ENCODE measurements at places on chromosomes 3 and 15.

DNA sequence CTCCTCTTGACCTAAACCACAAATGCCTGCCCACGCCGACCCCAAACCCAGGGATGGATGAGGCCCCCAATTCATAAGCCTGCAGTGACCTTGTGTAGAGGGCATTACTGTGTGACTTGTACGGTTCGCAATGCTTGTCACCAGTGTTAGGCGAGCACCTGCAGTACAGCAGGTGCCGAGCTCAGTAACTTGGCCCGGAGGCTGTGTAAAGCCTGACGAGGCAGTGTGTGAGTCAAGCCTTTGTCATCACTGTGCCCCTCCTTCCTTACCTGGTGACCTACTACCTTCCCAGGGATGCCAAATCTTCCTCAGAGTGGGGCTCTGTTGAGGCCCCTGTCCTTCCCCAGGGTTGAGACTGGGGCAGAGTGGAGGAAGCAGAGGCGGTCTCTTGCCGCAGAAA, 37.2 kb upstream of the TMEM115 start:
- no peak for DNase-seq

GRCh38 chr3:182521339-182521738, 272.0 kb upstream of the ATP11B start:
- DNase-seq = no peak

GRCh38 chr3:182957676-182958266, 22.6 kb downstream of the DCUN1D1 start:
- no peak for DNase-seq

- no peak for DNase-seq
Measured at GRCh38 chr15:71758711-71759110, 51.6 kb upstream of the NR2E3 start.

GRCh38 chr3:128780101-128780837, 54.3 kb downstream of the RAB7A start:
- DNase-seq = no peak

- no peak for DNase-seq
Measured at GRCh38 chr15:25067725-25068309, 113.0 kb downstream of the SNRPN start.

DNA sequence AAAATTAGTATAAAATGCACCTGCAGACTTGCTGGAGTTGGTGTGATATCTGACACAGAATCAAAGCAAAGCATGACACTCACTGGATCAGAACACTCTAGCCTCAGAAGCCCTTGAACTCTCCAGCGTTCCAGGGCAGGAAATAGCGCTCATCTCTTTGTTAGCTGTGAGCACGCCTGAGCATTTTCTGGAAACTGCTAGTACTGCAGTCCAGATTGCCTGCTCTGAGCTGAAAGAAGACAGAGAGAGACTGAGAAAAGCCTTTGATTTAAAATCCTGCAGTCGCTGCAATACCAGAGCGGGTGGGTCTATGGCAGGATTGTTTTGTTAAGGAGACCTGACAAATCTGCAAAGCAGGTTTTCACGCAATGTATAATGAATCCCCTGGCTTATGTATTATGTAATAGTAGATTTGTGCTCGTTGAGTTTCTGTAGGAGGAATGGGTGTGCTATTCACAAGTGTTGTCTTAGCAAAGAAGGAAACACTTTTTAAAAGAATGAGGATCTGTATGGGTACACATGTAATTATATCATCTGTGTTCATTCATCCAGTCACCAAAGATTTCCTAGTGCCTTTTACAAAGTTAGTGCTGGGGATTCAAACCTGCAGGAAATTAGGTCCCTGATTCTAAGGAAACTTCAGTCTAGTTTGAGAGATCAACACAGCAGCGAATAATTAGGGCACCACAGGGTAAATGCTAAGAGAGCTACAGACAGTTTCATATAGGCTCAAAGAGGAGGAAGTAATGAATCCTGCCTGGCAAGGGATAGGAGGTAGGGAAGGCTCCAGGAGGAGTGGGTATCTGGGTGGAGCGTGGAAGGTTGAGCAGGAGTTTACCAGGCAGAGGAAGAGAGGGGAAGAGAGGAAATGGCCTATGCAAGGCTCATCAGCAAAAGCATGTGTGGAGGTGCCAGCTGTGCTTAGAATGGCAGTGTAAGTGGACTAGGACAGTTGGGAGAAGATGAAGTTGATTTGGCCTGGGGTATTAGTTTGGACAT, 26.1 kb upstream of the MGLL start:
- no peak for DNase-seq

- no peak for DNase-seq
Measured at GRCh38 chr15:83320844-83321243, 36.4 kb upstream of the BNC1 start.

- DNase-seq = peak; percentile 8
Measured at GRCh38 chr15:98505611-98506031, 142.7 kb upstream of the IGF1R start.

DNA sequence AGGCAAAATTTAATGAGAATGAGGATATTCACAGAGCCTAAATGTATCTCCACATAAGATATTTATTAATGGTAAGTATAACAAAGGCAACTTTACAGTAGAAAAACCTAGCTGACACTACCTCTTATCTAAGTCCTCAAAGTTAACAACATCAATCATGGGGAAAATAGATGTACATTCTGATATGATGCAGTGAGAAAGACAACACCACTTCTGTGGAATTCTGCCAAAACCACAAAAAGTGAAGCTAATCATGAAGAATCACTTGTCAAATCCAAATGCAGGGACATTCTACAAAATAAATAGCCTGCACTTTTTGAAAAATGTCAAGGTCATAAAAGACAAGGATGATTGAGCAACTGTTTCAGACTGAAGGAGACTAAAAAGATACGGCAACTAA, 27.5 kb upstream of the EOMES start:
- DNase-seq = no peak

DNA sequence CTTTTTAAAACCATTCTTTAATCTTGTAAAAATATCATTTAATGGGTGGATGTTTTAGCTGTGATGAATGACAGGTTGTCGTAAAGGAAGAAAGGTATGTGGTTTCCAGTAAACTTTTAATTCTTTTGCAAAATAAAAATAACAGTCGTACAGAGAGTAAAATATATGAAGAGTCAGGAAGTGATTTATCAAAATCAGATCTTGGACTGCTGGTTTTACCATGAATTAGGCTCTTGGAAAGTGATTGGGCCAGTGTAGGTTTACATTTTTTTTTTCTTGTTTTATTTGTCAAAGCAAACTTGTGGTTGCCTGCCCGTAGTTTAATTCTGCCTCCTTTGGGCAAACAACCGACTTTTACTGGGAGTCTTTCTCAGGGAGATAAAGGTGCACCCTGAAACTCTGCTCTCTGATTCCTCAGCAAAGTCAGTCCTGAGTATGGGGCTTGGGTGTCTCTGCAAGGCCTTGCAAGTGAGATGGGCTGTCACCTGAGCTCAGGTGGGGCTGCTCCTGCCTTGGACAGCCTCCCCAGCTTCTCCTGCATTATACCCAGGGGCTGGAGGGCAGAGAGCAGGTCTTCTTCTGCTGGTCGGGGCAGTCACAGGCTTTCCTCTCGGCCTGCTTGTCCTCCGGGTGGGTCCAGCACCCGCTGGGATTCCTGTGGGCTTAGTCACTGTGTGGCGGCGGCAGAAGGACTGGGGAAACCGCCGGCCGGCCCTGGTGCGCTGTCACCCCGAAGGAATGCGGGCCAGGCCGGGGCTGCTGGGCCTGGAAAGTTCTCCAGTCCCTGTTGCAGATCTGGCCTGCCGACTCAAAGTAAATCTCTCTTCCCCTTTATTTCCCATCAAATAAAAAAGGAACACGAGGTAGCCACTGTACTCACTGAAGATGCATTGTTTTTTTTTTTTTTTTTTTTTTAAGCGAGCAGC, 79.0 kb downstream of the IGF1R start:
- no peak for DNase-seq

DNA sequence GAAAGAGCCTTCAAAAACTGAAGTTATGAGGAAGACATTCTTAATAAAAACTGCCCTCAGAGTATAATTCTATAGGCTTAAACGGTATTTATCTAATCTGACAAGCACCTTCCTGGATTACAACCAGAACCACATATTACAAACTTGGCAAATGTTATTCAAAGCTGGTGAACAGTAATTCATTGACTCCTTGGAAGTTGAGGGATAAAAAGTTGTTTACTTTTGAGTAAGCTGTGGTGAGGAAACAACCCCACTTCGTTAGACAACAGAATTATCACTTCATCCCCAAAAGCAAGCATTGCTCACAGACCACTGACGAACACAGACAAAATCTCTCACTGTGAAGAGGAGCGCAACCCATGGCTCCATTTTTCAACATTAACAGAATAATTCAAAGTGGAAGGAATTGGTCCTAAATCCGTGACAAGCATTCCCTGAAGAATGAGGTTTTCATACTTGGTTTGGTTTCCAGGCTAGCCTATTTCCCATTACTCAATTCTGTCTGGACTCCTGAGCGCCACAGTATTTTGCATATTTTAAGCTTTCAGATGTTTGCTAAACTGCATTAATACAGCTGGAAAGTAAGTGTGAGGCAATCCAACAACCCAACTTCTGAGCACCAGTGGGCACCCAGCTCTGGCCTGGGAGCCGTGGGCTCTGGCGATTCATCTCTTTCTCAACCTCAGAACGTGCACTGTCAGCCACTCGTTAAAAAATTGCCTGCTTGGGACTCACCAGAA, 32.7 kb downstream of the LRIG1 start:
- DNase-seq = no peak

DNA sequence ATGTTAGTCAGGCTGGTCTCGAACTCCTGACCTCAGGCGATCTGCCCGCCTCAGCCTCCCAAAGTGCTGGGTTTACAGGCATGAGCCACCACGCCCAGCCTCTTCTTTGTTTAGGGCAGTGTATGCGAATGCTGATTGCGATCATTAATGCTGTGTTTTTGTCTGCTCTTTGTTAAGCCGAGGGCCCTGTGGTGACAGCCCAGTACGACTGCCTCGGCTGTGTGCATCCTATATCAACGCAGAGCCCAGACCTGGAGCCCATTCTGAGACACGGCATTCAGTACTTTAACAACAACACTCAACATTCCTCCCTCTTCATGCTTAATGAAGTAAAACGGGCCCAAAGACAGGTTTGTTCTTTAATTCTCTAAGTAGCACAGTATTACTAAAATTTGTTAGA, 7.8 kb downstream of the KNG1 start:
- no peak for DNase-seq

- no peak for DNase-seq
Measured at GRCh38 chr3:44033123-44033522, 208.6 kb upstream of the TOPAZ1 start.

GRCh38 chr3:149203758-149204157, 17.9 kb downstream of the CP start:
- peak; percentile 37 for DNase-seq

DNA sequence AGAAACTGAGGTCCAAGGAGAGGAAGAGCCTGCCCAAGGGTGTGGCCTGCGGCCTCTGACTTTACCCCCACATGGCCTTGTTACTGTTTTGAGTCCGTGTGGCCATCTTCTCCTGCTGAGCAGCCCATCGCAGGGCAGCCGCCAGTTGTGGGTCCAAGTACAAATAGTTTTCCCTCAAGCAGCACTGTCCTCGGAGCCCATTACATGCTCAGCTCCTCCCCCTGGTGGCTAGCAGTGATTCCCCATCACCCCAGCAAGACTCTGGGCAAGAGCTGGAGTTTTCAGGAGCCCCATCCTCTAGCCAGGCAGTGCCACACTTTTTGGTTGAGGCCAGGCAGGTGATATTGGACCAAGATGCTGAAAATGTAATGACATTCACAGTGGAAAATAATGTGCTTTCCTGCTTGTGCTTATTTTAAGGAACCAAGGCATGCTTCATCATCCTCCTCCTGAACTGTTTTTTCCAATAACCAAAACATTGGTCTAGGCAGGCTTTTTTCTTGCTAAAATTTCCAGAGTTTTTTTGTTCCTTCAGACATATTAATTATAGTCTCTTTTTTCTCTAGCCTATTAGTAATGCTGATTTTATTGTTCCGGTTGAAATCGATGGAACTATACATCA, 23.2 kb upstream of the VILL start:
- peak; percentile 84 for DNase-seq
